Natural killer cell treated with Interleukin-12 subunit alpha and Interleukin-12 subunit beta and Interleukin-15 and Interleukin-18, amount 100 ng/mL, for 72 hours (primary cell): ENCODE measurements at places on chromosomes 1 and 21.
A peak's percentile ranks its signal among the peaks of the same experiment; 100 is the strongest.

- no peaks in the 10 kb centered on the region for H3K27me3 ChIP-seq
- no peaks in the 10 kb centered on the region for H3K36me3 ChIP-seq
- H3K27ac ChIP-seq: peak overlapping the region; percentile 47
Observed at GRCh38 chr1:92029241-92029922, 403 bp upstream of the EPHX4 start.

GRCh38 chr1:219495737-219496408, 117.0 kb downstream of the ZC3H11B start:
- no peaks in the 10 kb centered on the region for H3K4me1 ChIP-seq
- peaks cover 4% of the 10 kb centered on the region for H3K36me3 ChIP-seq
- no peaks in the 10 kb centered on the region for H3K27me3 ChIP-seq
- no peak overlapping the region for H3K4me3 ChIP-seq
- DNase-seq: no peak

GRCh38 chr1:228798035-228798434, 62.8 kb downstream of the RHOU start:
- peaks cover 7% of the 10 kb centered on the region for H3K27me3 ChIP-seq
- peaks cover 14% of the 10 kb centered on the region for H3K36me3 ChIP-seq
- no peak overlapping the region for H3K4me3 ChIP-seq
- H3K4me1 ChIP-seq: peaks cover 27% of the 10 kb centered on the region
- DNase-seq: no peak
- H3K27ac ChIP-seq: no peak overlapping the region

DNA sequence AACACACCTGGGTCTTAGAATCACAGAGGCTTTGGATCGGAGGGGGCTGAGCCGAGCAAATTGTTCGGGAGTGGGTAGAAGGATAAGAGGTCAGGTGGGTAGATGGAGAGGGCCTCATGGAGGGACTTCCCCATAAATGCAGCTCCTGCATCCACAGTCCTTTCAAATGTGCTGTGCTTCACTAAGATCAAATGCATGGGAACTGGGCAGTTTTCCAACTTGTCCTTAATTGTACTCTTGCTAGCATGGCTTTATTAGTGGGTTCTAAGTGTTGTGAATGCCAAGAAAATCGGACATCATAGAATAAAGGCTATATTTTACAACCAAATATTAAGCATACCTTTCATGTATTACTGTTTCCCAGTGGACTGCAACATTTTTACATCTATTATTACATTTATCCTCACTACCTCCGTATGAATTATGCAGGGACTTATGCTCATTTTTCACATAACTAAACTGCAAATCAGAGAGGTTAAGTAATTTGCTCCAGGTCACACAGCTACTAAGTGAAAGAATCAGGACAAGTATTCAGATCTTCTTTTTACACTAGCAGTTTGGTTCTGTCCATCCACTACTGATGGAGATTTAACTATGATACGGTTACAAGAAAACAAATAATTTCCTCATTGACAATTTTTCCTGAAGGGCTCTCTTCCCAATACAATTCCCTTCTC, 174.5 kb upstream of the RUNX1 start:
- H3K36me3 ChIP-seq: no peaks in the 10 kb centered on the region
- no peak overlapping the region for H3K27ac ChIP-seq
- no peak for DNase-seq
- H3K27me3 ChIP-seq: peaks cover 5% of the 10 kb centered on the region

DNA sequence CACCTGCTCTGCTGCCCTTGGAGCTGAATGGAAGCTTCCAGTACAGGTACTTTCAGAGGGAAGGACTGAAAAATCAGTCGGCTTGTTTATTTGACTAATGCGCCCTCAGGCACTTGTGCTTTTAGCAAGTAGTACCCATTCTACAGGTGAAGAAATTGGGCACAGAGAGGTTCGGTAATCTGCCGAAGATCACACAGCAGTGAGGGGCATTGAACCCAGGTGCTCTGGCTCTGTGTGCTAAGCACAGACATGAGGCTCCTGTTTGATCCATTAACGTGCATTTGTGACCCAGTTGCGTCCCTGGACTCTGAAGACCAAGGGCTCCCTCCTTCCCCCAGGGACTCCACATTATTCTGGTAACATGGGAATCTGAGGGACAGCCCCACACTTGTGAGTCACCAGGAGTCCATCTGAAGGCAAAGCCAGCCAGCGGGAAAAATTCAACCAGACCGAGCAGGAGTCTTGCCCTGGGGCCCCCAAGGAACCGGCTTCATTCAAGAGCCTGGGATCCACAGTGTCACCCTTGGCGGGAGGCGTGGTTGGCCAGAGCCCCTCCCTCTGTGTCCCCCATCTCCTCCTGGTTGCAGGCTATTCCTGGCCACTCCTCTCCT, 192.4 kb upstream of the ARHGEF16 start:
- no peaks in the 10 kb centered on the region for H3K4me1 ChIP-seq
- no peaks in the 10 kb centered on the region for H3K27me3 ChIP-seq
- no peak overlapping the region for H3K4me3 ChIP-seq
- DNase-seq: no peak
- no peaks in the 10 kb centered on the region for H3K36me3 ChIP-seq

DNA sequence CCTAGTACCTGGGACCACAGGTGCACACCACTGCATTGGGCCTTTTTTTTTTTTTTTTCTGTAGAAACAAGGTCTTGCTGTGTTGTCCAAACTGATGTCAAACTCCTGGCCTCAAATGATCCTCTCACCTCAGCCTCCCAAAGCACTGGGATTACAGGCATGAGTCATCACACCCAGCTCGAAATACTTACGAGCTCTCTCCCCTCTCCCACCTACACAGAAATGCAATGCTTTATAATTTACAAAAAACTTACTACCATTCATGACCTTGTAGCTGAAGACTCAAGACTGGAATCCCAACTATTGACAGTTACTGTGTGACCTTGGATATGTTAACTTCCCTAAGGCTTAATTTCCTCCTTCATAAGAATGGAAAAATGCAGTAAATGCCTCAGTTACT, 18.7 kb downstream of the FOXJ3 start:
- DNase-seq: no peak
- no peaks in the 10 kb centered on the region for H3K36me3 ChIP-seq
- peaks cover 72% of the 10 kb centered on the region for H3K4me1 ChIP-seq
- no peaks in the 10 kb centered on the region for H3K27me3 ChIP-seq
- H3K4me3 ChIP-seq: no peak overlapping the region

DNA sequence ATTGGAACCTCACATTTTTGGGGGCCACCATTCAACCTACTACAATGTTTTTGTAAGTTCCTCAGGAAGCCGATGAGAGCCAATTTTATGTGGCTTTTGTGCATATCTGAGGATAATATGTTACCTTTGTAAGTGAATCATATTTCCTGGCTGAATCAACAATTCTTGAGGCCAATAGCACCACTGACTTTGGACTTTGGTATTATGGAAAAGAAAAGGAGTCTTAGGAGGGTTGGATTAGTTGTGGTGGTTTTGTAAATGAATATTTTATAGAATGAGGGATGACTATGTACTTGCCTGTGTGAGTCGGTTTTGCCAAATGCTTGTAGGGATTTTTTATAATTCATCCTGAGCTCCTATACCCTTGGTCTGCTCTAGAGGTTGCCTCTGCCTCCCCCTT, 181.5 kb upstream of the HMGB4 start:
- H3K36me3 ChIP-seq: no peaks in the 10 kb centered on the region
- H3K27me3 ChIP-seq: peaks cover 44% of the 10 kb centered on the region
- H3K4me1 ChIP-seq: no peaks in the 10 kb centered on the region
- no peak overlapping the region for H3K4me3 ChIP-seq
- DNase-seq: no peak
- no peak overlapping the region for H3K27ac ChIP-seq
